ENCODE measurements at places on chromosomes 16 and 17.

DNA sequence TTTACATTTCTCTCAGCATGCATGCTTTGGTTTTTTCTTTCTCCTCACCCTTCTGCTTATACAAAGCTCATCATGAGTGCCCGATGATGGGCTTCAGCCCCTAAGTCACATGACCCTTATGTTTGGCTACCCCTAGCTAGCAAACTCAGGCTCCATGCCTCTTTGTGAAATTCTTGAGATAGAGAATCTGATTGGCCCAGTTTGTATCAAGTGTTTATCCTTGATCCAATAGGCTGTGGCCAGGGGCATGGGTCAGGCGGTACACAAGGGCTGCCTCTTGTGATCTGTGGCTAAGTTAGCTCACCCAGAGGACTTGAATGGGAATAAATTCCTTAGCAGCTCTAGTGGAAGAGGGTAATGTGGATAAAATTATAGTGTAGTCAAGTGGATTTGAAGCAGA is 11.5 kb upstream of the TOX3 start:
- no peak for DNase-seq

DNA sequence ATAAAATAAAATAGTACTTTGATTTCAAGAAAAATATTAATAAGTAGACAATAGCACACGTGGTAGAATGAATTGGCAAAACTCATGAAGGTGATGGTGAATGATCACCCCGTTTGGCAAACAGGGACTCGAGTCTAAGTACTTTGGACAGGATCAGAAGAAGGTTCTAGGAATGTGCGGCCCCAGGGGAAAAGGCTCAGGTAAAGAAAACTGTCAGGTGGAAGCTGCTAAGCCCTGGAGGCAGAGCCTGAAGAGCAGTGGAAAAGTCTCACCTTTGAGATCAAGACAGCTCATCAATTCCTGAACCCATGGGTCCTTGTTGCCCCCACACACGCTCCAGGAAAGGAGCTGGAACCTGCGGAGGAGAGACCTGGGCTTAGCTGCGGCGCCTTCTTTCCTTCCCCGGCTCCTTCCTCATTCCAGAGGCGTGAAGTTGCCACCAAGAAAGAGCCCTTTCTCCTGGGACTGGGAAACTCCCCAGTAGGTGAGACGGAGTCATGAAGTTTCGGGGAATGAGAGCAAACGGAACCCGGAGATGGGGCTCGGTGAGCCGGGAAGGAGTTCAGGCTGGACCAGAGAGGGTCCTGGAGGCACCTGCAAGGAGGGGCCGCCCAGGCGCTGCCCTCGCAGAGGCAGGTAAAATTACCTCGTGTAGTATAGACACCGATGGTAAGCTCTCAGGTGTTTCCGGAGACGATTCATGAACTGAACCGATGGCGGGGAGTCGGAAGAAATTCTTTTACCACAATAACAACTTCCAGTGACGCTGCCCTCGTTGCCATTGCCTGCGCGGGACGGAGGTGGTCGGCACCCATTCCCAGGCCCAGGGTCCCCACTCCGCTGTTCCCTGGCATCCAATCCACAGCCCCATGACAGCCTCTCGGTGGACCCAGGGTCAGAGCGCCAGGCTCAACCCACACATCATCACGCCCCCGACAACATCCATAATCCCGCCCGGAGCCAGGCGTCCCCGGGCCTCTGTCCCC is 1.2 kb upstream of the ZMYND15 start:
- no peak for DNase-seq

DNA sequence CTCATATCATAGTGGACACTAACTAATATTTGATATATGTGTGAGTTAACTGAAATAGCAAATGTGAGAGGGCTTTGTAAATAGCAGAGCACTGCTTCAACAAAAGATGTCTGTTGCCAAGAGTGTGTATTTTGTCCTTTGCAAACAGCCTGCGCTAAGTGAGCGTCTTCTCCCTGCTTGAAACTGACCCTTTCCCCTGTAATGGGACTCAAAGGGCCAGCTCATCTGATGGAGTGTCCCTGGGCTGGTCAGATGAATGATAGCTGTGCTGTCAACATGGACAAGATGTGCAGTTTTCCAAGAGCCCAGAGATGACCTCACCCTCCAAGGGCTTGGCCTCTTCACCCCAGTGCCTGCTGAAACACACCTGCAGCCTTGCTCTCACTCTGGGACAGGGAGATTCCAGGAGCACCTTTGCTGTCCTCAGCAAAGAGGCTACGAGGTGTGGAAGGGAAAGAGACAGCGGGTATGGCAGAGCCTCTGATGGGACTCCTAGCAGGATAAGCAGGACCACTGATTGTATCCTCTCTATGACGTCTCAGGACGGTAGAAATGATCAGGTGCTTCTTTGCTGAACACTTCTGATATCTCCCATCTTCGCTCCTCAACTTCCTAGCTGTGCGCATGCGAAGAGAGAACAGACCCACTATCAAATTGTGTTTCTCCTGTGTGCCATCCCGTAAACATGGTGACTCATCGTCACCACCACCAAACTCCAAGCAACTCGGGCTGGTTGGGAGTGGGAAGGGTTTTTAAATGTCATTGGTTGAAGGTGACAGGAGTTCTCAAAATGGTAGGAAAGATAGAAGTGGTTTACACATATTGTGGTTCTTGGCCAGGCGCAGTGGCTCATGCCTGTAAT is 35.8 kb upstream of the TBX2 start:
- no peak for DNase-seq

- no peak for DNase-seq
Observed at GRCh38 chr17:48453447-48453846, 23.4 kb upstream of the SKAP1 start.

- no peak for DNase-seq
Observed at GRCh38 chr17:28573040-28573380, 1.7 kb upstream of the PIGS start.

DNA sequence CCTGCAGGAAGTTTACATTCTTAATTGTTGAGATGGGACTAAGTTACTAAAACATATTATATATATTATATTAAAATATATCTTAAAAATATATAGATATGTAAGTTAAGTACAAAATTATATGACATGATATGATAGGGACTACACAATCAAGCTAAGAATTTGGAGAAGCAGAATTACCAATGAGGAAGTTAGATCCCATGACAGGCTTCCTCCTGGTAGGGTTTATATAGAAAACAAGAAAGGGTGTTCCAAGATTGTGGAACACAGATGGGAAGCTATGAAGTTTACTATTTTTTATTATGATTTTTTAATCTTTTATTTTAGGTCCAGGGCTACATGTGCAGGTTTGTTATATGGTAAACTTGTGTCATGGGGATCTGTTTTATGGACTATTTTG is 260.8 kb upstream of the ZFHX3 start:
- DNase-seq: no peak

GRCh38 chr16:87918338-87918737 is 18.0 kb downstream of the CA5A start:
- peak; percentile 81 for DNase-seq

Measured in C1 segment of cervical spinal cord (tissue), 14 donors.